ENCODE measurements at places on chromosomes 11 and 22. TPM values are rescaled to one million over a fixed set of nuclear protein-coding genes. Genes with fewer than 3 reads are reported as not detected.
A peak's percentile ranks its signal among the peaks of the same experiment; 100 is the strongest.

GRCh38 chr11:23166376-23166775 is 306.1 kb upstream of the CCDC179 start:
- no peak for DNase-seq

DNA sequence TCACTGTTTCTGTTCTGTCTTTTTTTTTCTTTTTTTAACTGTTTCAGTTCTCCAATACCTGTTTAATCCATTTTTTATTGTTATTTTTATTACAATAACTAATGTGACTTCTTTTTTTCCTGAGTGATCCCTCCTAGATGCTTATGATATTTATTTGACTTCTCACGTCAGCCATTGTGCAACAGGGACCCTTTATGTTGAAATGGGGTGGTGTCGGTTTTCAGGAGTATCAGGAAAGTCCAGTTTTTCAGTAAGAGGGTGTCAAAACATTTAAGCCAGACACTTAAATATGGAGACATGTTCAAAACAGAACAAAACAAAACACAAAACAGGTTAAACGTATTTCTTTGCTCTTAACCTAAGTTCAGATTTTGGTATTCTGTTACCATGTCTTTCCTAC is 418.8 kb downstream of the DYNC2H1 start:
- no peak for DNase-seq

DNA sequence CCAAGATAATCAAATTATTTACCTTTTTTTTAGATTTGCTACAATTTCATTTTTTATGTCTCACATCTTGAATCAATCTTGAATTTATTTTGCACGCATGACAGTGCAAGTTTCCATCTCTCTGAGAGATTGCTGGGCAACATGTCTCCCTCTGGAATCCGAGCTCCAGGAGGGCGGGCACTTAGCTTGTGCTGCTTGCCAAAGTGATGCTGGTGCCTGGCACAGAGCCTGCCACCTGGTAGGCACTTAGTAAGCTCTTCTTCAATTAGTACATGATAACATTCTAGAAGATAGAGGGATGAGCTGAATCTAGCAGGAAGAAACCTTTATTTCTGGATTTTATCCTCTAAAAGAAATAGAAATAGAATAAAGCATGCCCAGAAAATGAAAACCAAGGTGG is 27.5 kb upstream of the OR9I1 start:
- DNase-seq, result no peak

GRCh38 chr11:88480223-88480622 is 142.7 kb upstream of the CTSC start:
- DNase-seq, result peak; percentile 97

- DNase-seq, result no peak
Observed at GRCh38 chr11:103844327-103845215, 191.9 kb upstream of the DDI1 start.

- no peak for DNase-seq
Observed at GRCh38 chr22:45344334-45344733, 34.6 kb downstream of the FAM118A start.

Gene MYO18B
- not detected for total RNA-seq

Gene CREB3L1
- 40.1 TPM for total RNA-seq

Gene ART1
- total RNA-seq, result not detected

Data from M059J (cell line).